ENCODE measurements at places on chromosomes 12 and 14.

GRCh38 chr12:42689699-42690098, 100.2 kb upstream of the PRICKLE1 start:
- DNase-seq, result no peak

DNA sequence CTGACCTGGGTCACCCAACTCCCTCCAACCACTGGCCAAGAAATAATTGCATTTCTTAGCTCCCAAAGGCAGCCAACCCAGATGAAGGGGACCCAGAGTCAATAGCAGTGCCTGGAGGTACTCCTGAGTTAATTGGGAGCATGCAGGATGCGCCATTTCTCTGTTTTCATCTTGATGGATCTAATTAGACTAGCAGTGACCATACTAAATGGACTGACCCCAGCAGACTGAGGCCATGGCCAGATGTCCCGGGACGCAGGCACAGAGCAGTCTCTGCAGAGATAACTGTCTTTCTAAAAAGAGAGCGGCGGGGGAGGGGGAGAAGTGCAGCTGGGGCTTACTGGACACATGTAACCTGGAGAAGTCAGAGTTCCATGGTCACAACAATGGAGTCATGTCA, 53.2 kb upstream of the CMKLR1 start:
- no peak for DNase-seq

GRCh38 chr14:28681681-28682080, 84.9 kb upstream of the FOXG1 start:
- no peak for DNase-seq

- DNase-seq, result no peak
Observed at GRCh38 chr12:115640929-115641328, 636.6 kb downstream of the MED13L start.

GRCh38 chr12:81502912-81503695, 256.0 kb downstream of the PPFIA2 start:
- no peak for DNase-seq

DNA sequence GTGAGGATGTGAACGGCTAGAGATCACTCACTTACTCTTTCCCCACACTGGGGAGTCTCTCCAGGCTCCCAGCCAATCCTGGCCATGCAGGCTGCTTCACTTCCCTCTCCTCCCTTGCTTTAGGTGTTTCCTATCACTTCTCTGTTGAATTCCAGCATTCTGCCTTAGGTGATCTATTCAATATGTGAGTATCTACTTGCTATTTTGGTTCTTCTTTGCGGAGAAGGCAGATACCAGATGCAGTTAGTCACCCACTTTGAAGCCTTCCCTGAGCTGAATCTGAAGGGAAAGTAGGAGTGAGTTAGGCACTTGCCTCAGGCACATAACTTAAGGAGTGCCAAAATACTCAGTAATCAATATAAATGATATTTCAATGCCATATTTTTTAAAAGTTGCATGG, 36.0 kb upstream of the FAR2 start:
- DNase-seq, result no peak

DNA sequence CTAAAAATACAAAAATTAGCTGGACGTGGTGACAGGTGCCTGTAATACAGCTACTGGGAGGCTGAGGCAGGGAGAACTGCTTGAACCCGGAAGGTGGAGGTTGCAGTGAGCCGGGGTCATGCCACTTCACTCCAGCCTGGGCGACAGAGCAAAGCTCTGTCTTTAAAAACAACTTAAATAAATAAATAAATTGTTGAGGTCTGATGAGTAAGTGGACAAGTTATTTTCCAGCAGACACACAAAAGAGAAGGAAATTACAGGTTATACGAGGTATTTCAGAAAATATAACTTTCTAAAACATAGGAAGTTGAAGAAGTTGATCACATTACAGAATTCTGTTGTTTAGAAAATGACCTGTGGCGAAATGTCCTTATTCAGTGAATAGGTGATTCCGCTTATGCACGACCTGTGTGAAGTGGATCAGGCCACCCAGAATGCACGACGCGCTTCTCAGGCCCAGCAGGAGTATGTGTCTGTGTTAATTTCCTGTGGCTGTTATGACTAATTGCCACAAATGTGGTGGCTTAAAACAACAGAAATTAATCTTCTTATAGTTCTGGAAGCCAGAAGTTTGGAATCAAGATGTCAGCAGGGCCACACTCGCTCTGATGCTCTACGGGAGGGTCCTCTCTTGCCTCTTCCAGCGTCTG, 38.1 kb downstream of the P2RX7 start:
- DNase-seq, result no peak

- no peak for DNase-seq
Observed at GRCh38 chr14:61963926-61964325, 201.7 kb downstream of the SNAPC1 start.

Measured in upper lobe of left lung (tissue), 6 donors.